ENCODE measurements at places on chromosomes 2 and 18.

- DNase-seq = no peak
Measured at GRCh38 chr18:63562284-63562683, 20.1 kb downstream of the SERPINB12 start.

DNA sequence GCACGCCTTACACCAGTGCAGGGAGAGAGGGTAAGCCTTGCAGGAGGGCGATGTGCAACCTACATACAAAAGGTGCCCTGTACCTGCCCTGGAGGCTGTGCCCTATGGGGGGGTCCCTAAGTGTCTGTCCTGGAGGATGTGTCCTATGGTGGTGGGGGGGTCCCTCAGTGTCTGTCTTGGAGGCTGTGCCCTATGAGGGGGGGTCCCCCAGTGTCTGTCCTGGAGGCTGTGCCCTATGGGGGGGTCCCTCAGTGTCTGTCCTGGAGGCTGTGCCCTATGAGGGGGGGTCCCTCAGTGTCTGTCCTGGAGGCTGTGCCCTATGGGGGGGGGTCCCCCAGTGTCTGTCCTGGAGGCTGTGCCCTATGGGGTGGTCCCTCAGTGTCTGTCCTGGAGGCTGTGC, 216.6 kb downstream of the HDAC4 start:
- DNase-seq = no peak

GRCh38 chr2:179991344-179991743, 15.8 kb downstream of the CWC22 start:
- DNase-seq = no peak

- DNase-seq = no peak
Measured at GRCh38 chr2:85522090-85522647, 16.8 kb upstream of the MAT2A start.

DNA sequence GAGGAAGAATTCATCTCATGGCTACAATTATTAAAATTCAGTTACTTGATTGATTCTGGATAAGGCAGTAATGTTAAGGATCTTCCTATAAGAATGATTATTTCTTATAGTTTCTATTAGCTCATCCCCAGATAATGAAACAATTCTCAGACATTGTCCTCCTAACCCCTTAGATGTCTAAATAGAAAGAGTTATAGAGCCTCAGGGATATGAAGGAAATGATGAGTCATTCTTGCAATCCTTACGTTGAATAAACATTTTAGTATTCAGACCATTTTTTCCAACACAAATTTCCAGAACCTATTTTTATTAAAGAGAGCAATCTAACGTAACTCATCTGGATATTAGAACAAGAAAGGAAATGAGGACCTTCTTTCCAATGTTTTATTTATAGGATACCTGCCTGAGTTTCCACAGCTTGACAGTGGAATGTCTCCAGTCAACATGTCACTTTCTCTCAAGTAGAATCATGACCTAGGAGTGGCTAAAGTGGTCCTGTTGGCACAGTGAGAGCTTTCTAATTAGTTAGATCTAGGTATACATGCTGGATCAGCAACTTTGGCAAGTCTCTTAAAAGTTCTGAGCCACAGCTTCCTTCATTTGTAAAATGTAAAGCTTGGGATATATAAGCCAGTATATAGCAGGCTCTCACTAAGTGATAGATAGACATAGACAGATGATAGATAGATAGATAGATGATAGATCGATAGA, 88.0 kb upstream of the RAB27B start:
- DNase-seq = peak; percentile 71

DNA sequence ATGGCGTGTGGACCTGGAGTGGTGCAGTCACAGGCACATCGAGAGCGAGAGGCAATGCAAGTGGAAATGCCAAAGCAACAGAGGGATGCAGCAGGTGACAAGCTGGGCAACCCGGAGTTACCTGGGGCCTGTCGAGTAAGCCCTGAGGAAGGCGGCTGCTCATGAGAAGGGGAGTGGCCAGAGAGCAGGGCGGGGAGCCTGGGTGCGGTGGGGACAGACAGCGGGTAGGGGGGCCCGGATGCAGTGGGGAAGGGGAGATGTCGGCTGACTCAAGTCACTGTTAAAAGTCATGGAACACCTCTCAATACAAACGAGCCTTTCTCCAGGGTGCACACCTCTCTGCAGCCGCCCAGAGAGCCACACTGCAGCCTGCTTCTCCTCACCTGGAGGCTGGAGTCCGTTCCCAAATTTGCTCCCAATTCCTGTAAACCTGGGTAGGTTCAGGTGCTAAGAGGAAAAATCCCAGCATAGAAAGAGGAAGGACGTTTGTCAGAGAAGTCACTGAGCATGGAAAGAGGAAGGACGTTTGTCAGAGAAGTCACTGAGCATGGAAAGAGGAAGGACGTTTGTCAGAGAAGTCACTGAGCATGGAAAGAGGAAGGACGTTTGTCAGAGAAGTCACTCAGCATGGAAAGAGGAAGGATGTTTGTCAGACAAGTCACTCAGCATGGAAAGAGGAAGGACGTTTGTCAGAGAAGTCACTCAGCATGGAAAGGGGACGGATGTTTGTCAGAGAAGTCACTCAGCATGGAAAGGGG, 71.7 kb upstream of the TWIST2 start:
- no peak for DNase-seq

DNA sequence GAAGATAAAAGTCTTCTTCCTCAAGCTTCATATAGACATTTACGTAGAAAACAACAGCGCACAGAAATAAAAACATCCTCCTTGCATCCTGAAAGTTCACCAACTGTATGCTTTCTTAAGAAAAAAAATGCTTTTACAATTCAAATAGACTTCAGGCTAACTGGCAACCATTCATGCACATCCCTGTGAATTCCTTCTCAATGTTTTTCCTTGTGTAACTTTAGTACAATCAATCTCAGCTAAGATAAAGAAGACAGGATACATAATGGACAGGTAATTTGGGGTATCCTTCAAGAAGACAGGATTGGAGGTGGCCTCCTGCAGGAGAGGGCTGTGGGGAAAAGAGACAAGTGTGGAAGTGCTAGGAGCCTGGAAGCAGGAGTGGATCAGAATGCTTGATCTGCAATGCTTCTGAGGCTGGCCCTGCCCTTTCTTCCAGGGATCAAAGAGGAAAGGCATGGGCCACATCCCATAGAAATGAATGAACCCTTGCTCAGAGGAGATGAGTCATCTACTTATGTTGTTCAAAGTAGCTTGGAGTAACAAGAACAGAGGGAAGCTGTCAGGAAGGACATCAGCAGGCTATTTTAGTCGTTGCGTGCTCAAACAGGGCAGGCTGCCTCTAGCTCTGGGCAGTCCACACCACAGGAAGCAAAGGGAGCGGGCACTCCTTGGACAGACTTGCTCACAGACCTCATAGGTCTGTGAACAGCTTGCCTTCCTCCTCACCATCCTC, 126.6 kb downstream of the TMEM131 start:
- peak; percentile 95 for DNase-seq

DNA sequence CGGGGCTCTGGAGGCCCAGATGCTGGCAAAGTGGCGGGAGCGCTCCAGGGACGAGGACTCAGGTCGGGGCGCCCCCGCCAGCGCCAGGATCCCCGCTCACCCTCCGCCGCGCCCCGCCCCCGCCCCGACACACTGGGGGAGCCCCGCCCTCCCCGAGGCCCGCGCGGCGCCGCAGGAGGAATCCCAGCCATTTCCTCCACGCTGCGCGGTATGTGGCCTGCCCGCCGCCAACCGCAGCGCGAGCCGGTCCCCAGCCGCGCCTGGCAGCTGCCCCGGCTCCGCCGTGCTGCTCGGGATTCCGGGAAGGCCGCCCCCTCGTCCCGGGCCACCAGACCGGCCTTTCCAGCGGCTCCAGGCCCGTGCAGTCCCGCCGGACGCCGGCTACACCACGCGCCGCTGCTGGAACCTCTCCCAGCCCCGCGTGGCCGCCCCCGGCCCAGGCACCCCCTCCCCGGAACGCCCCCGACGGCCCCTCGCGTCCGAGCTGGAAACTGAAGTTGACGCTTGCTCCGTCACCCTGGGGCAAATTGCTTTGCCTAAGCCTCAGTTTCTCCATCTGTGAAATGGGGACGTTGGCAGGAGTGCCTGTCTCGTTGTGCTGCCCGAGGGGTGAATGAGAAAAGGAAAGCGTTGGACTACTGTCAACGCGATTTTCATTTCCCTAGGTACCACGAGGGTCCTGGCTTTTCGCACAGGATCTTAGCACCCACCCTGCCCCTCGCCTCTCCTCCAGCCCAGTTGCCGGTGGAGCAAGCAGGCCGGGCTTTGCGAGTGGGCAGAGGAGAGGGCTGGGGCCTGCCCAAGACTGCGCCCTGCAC, 53.6 kb downstream of the PKDCC start:
- DNase-seq = peak; percentile 44

GRCh38 chr2:143823296-143823695, 694.1 kb downstream of the ARHGAP15 start:
- no peak for DNase-seq

DNA sequence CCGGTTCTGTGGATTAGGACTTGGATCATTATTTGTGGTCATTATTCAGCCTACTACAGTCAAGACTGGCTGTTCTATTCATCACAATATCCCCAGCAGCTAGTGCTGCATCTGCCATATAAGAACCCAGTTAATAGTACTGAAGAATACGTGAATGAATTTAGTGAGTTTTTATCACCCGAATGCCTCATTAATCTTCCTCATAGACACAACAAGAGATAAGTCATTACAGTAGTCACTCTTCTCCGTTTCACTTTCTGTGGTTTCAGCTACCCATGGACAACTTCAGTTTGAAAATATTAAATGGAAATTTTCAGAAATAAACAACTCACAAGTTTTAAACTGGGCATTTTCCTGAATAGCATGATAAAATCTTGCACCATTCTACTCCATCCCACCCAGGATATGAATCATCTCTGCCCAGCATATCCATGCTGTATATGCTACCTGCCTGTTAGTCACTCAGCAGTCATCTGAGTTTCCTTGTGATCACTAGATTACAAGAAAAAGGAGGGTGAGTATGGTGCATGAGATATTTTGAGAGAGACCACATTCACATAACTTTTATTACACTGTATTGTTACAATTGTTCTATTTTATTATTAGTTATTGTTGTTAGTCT, 363.7 kb upstream of the CHAC2 start:
- peak; percentile 63 for DNase-seq

GRCh38 chr2:146801886-146802285, 1042.9 kb upstream of the ACVR2A start:
- no peak for DNase-seq

DNA sequence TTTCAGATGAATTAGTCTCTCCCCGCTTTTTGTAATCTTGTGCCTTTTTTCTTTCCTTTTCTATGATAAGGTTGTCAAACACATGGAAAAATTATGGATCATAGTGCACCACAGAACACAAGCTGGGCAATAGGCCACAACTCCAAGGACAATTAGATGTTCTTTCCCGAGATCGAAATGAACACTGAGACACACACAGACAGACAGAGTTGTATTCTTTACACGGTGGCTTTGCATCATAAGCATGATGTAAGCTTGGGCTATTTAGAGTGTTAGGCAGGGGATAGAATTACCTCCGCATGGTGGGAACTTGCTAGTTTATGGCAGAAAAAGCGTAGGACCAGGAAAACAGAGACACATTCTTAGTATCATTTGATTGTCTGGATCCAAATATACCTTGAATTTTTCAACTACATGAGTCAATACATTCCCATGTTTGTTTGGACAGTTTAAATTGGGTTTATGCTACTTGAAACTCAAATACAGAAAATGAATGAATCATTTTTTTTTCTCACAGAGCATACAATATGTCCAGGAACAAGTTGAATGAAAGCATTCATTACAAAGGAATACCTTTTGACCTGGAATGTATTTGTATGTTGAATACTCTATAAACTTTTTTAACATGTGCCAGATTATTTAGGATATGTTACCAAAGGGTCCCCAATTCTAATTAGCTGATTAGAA, 1611.5 kb upstream of the TMEFF2 start:
- DNase-seq = no peak

DNA sequence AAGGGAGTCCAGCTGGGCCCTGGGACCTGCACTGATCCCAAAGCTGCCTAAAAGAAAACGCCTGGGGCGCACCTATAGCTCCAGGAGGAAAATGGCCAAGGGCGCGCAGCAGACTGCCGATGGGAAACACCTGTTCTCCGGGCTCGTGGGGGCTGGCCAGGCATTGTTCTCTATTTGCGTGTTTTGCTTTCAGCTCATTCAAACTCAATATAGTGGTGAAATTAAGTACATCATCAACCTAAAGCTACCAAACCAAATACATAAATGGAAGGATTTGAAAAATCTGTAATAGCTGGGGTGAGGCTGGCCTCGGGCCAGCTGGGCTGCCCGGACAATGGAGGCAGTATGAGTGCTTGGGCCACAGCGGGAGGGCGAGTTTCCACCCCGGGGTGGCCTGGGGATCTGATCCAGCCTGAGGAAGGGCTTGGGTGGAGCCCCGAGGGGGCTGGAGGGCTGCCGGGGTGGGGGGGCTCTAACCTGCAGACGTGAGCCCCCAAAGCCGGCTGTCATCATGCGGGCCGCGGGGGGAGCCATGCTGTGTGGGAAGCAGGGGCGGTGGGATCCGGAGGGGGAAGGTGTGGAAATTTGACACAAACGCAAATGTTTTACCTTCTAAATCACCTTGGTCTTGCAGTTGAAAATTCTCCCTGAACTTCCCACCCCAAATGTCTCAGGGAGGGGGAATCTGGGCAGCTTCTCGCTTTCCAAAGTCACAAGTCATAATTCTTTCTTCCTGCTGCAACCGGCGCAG, 77.6 kb downstream of the ASB1 start:
- no peak for DNase-seq

- no peak for DNase-seq
Measured at GRCh38 chr2:11889101-11889850, 142.8 kb downstream of the LPIN1 start.

GRCh38 chr18:68507781-68508180, 207.1 kb downstream of the TMX3 start:
- DNase-seq = peak; percentile 49

GRCh38 chr2:121955426-121955825, 200.0 kb downstream of the TSN start:
- no peak for DNase-seq

DNA sequence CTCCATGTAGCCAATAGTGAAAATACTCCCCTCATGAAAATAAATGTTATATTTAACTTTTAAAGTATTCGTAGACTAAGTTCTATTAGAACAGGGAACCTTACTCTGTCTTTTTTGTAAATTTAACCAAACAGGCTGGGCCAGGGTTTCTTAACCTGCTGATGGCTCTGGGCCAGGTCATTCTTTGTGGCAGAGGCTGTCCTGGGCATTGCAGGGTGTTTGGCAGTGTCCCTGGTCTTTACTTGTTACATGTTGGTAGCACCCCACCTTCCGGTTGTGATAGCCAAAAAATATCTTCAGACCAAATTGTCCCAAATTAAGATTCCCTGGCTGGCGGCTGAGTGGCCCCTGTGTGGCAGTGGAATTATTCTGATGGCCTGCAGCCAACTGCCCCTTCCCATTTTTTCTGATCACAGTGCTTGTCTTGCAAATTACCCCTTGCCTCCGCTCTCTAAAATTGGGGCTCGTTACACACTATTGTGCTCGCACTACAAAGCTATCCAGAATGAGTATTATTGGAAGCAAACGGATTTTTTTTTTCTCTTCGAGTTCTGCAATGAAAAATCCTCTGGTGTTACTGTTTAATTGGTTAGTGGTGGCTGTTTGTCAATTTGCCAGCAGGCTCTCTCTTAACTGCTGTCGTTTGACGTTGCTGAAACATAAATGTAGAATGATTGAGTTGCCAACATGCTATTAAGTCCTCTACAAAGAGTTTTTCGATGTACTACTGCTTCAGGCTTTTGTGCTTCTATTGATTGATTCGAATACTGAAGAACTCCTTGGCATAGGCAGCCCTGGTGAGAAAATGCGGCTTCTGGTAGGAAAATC, 216.9 kb downstream of the SH3RF3 start:
- no peak for DNase-seq

- no peak for DNase-seq
Measured at GRCh38 chr18:36191286-36191685, 4.0 kb downstream of the MOCOS start.

Measured in fibroblast of the aortic adventitia (primary cell).